HCT116 (cell line): ENCODE measurements at places on chromosomes 7 and 10.

DNA sequence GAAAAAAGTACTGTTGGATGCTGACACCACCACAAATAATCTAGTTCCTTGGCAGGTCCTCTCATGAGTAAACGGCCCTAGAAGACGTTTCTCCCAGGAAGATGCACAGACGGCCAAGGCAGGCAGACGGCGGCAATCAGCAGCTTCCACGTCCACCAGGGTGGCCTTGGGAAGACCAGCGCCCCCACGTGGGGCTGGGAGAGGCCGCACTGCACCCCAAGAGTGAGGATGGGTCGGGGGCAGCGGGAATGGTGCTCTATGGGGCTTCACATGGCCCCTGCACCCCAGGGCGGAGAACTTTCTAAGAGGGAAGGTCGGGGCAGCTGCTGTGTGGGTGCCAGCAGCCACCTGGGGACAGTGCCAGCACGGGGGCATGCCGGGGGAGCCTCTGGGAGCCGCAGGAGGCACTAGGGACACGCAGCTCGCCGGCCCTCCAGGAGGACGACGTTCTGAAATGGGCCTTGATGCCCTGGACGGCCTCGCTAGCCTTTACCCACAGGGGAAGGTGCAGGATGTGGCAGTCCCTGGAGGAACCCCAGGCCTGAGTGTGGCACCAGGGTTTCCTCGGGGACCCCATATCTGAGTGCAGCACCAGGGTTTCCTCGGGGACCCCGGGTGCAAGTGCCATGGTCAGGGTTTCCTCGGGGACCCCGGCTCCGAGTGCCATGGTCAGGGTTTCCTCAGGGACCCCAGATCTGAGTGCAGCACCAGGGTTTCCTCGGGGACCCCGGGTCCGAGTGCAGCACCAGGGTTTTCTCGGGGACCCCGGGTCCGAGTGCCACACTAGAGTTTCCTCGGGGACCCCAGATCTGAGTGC is 539.9 kb downstream of the DNAJB6 start:
- H3K27me3 ChIP-seq = no peaks in the 10 kb centered on the region
- no peak overlapping the region for H3K27ac ChIP-seq
- no peaks in the 10 kb centered on the region for H3K4me1 ChIP-seq
- H3K4me3 ChIP-seq = no peak overlapping the region

DNA sequence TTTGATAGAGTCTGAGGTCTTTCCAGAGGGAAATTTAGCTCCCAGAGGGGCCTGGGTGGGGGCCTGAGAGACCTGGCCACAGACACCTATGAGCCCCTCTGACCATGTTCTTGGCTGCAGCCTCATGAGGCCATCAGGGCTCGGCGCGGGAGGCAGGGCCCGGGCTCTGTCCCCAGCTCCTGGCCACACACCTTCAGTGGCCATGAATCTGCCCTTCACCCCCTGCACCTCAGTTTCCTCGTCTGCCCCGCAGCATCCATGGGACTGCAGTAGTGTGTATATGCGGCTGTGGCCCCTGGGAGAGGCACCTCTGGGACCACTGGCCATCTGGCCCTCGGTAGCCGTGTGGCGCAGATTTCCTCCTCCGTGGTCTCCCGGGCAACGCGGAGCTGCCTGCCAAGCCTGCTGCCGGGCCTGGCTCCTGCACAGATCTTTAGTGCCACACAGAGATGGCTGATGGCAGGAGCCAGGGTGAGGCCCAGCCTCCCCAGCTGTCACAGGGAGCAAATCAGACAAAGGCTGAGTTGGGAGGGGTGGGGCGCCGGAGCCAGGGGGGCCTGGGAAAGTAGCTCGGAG is 23.6 kb upstream of the ADCYAP1R1 start:
- H3K27me3 ChIP-seq = peaks cover 3% of the 10 kb centered on the region; the same call in 1 of the 2 replicates
- no peaks in the 10 kb centered on the region for H3K4me1 ChIP-seq
- H3K36me3 ChIP-seq = no peaks in the 10 kb centered on the region
- H3K27ac ChIP-seq = no peak overlapping the region
- DNase-seq = no peak

DNA sequence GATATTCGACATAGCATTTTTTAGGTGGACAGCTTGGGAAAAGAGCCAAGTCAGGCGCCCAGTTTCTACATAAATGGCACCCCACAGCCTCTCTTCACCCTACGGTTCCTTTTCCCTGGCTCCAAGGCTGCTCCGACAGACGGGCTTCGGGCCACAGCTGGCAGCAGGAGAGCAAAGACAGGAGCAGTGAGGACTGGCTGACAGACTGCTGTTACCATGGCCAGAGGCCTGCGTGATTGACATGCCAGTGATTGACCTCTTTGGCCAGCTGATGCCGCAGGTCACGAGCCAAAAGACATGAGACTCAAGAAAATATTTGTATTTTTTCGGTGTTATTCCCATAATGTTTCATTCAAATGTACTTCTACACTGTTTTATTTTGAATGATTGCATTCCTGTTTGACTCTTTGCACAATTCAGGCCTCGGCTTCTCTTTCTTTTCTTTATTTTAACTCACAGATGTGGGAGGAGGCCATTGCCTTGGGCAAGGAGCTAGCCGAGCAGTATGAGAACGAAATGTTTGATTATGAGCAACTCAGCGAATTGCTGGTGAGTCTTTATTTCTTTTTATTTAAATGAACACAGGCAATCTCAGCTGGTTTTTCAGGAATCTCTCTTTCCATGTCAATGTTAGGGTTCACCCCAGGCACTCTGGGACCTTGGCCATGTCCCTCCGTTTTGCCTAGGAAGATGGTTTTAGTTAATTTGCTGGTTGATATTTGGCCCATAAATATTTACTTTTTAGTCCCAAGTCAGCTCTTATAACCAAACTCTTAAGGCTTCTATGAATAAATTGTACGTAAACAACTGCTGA is 146.3 kb upstream of the NPS start:
- no peaks in the 10 kb centered on the region for H3K36me3 ChIP-seq
- H3K27me3 ChIP-seq = no peaks in the 10 kb centered on the region
- no peak for DNase-seq
- no peak overlapping the region for H3K27ac ChIP-seq
- H3K4me1 ChIP-seq = no peaks in the 10 kb centered on the region

DNA sequence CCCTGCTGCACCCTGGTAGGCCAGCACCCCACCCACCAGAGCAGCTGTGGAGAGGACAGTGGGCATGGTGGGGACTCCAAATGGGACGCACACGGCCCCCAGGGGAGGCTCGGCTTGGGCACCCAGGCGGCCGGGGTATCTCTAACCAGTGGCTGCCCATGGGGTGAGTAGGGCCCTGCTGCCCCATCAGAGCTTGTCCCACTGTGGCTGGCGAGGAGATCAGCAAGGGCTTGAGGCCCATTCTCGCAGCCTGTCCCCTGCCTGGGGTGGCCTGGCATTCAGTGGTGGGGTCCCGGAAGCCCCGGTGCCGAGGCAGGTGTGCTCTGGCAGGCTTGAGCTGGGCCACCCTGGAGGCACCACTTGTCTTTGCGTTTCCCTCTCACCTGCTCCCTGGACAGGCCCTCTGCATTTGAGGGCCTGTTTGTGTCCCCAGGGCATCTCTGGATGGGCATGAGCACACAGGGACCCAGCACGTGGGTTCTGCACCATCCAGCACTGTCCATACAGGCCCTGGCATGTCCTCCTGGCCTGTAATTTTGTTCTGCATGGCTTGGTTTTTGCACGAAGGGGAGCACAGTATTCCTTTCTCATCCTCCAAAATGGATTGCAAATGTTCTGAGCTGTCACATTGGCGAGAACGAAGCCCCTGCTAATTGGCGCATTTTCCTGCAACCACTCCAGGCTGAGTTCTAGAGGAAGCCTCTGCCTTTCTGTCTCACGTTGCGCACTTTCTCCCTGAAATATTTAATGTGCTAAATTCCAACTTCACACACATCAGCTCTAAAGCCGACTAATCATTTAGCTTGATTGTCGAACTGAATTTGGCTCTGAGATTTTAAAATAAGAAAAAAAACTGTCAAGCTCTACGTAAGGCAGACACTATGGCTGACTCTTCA is 27.2 kb downstream of the PWWP2B start:
- DNase-seq = no peak
- no peaks in the 10 kb centered on the region for H3K27me3 ChIP-seq
- peaks cover 26% of the 10 kb centered on the region for H3K4me1 ChIP-seq
- H3K27ac ChIP-seq = no peak overlapping the region
- no peak overlapping the region for H3K4me3 ChIP-seq

GRCh38 chr10:126950401-126951105 is 45.3 kb downstream of the DOCK1 start:
- H3K36me3 ChIP-seq = no peaks in the 10 kb centered on the region
- H3K4me1 ChIP-seq = no peaks in the 10 kb centered on the region; the same call in 1 of the 2 replicates
- H3K27ac ChIP-seq = no peak overlapping the region
- H3K27me3 ChIP-seq = no peaks in the 10 kb centered on the region

GRCh38 chr7:2126621-2127020 is 106.1 kb downstream of the MAD1L1 start:
- H3K4me3 ChIP-seq = no peak overlapping the region
- no peaks in the 10 kb centered on the region for H3K4me1 ChIP-seq
- no peak for DNase-seq
- H3K27ac ChIP-seq = no peak overlapping the region

DNA sequence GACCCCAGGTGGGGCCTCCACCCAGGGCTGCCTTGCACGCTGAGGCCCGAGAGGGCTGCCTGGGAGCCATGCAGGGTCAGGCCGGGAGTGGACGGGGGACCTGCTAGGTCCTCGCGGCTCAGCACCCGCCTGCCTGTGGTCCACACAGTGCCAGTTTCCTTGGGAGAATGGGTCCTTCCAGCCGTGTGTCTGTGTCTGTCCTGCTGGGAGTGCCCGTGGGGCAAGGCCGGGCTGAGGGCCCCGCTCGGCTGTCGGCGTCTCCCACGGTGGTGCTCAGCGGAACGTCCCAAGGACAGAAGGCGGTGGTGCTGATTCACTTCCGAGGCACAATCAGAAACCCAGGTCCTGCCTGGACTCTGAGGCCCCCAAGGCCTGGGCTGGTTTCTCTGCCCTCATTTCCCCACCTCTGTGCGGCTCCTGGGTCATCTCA is 23.2 kb upstream of the GTPBP4 start:
- no peaks in the 10 kb centered on the region for H3K4me1 ChIP-seq
- no peaks in the 10 kb centered on the region; the same call in 1 of the 2 replicates for H3K27me3 ChIP-seq
- no peak overlapping the region for H3K27ac ChIP-seq

DNA sequence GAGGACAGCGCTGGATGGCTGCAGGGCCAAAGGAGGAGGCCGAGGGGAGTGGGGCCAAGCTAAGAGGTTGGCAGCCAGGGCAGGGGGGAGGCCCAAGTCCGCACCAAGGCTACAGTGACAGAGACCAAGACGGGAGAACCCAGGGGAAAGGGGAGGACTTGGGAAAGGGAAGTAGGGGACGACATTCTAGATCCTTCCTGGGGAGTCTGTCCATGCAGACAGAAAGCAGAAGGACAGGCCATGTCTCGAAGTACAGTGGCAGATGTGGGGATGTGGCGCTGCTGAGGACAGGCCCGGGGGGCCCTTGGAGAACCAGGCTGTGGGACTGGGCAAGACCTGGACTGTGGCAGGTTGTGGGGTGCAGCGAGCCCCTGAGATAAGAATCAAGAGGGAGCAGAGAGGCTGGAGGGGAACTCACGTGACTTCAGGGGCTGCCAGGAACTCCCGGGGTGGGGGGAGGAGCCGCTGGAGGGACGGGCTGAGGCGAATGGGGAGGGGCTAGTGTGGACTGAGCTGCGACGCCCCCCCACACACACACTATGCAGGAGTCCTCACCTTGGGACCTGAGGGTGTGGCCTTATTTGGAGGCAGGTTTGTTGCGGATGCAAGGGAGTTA is 68.5 kb upstream of the TNRC18 start:
- H3K4me1 ChIP-seq = peaks cover 25% of the 10 kb centered on the region
- no peak overlapping the region for H3K27ac ChIP-seq
- no peaks in the 10 kb centered on the region for H3K27me3 ChIP-seq

DNA sequence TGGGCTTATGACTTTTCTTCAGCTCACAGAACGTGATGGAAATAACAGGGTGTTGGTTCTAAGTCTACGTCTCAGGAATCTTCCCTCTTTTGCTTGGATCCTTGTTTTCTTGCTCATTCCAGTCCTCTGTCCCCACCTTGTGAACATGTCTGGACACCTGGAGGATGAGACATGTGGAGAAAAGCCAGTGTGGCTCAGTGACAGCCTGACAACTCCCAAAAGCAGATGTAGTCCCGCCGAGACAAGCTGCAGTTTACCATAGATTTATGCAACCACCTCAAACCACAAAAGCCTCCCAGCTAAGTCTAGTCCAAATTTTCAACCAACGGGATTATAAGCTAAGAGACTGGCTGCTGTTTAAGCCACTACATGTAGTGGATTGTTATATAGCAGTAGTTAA is 476.1 kb downstream of the SH2D4B start:
- no peak overlapping the region for H3K27ac ChIP-seq
- no peaks in the 10 kb centered on the region for H3K36me3 ChIP-seq
- no peaks in the 10 kb centered on the region for H3K4me1 ChIP-seq
- no peaks in the 10 kb centered on the region for H3K27me3 ChIP-seq

GRCh38 chr7:151398446-151399304 is 11.2 kb downstream of the WDR86 start:
- H3K4me1 ChIP-seq = peaks cover 20% of the 10 kb centered on the region
- DNase-seq = no peak
- H3K4me3 ChIP-seq = no peak overlapping the region

- H3K4me3 ChIP-seq = no peak overlapping the region
- no peaks in the 10 kb centered on the region for H3K36me3 ChIP-seq
- H3K27ac ChIP-seq = no peak overlapping the region
These were observed 8.3 kb upstream of the GPR37 start for GRCh38 chr7:124773938-124774337.

DNA sequence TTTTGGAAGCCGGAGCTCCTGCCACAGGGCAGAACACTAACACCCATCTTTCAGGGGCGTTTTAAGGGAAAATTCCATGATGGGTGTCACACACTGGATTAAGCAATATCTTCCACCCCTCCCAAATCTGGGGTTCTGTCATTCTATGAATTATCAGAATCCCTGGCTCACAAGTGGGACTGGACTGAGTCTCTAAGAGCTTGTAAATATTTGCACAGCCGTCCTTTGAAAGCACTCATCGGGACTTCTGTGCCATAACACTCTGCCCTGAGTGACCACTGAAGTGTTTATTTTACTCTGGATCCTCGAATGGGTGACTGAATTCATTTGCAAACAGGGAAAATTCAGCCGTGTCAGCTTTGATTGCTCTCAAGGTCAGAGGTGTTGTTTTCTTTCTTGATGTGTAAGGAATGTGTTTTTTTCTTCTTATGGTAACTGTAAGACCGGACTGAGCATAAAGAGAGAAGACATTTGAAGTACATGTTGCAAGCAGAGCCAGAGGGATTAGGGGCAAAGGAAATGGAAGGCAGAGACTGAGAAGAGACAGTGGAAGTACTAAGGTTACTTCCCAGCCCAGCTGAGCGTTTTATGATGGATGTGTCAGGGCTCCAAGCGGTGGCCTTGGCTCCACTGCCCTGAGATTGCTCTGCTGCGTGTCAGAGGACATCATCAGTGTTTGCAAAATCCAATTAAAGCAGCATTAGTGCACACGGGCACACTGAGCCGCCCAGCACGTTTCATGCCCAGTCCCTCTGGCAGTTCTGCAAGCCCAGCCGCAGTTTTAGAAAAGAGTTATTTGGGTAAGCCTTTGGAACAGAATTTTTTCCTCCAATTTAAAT is 17.7 kb upstream of the GTPBP4 start:
- no peak for DNase-seq
- no peak overlapping the region for H3K27ac ChIP-seq
- no peak overlapping the region for H3K4me3 ChIP-seq
- no peaks in the 10 kb centered on the region for H3K4me1 ChIP-seq
- H3K36me3 ChIP-seq = no peaks in the 10 kb centered on the region
